ENCODE measurements at places on chromosomes 12 and 14.

- no peak for DNase-seq
Measured at GRCh38 chr12:105329926-105330282, 587 bp upstream of the C12orf75 start.

- DNase-seq, result no peak
Measured at GRCh38 chr14:55111122-55111708, 17.8 kb upstream of the LGALS3 start.

DNA sequence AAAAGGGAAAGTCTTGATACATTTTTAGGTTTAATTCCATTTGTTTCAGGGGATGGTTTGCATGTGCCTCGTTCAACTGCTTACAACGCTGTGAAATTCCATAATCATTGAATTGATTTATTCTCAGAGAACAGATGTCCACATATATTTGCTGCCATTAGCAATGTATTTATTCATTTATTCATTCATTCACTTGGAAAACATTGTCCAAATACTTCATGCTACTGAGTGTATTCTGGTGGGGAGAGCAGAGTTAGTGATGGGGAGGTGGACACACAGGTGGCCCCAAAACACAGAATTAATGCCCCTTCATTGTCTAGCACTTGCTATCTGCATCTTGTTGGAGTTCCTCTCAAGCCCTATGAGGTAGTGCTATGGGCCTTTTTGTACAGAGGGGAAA, 141.2 kb upstream of the PARP11 start:
- no peak for DNase-seq

DNA sequence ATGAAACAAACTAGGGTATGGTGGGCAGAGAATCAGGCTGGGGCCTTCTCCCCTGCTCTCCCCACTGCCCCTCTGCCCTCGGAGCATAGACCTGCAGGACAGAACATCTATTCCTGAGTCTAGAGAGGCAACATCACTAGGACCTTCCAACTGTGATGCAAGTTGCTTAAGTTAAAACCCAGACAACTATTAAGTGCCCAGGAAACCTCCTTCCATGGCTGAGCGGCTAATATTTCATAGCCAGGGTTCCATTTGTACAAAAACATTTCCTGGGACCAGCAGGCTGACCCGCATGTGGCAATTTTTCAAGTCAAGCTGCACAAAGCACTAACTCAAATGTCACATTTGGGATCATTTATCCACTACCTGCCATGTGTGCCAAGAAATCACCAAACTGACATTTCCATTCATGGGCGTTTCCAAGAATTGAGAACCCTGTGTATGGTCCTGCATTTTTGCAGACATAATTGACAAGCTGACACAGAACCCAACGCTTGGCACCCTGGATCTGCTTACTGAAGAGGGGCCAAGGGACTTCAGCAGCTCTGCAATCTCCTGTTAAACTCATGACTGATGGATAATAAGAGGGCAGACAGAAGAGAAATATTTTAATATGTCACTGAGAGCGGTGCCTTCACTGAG, 32.7 kb downstream of the NT5DC3 start:
- DNase-seq, result no peak

DNA sequence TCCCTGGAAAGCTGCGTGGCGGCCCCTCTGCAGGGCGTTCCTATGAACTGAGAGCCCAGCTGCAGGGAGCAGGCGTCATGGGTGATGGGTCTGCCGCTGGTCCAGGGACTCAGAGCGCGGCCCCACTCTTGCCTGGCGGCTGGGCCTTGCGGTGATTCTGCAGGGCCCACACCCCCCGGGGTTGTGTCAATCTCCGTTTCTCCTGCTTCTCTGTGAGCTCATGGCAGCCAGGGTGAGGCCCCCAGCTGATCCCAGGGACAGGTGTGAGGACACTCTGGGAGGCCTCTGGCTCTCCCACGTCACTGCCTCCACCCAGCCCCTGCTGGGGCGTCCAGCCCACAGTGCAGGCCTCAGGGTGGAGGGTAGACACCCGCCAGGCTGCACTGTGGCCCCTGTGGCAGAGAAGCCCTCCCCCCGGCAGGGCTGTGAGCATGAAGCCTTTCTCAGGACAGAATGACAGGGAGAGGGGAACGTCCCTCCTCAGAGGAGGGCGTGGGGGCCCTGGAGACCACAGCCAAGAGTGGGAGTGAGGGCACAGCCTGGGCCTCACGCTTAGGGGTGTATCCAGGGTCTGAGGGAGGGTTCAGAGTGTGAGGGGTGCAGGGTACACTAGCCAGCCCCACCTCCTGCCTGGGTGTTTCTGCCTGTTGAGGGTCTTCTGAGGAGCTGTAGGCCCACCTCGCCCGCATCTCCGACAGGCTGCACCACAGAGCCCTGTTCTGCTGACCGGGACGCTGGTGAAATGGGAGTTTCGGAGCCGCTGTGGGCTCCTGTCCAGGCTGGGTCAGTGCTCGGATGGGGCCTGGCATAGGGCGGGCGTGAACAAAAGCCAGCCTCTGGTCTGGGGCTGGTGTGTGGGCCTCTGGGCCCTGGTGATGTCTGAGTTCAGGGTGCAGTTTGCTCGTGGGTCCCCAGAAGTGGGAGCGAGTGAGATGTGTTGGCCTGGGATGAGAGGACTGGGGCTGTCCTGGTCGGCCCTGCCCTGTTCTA, 26.7 kb upstream of the CRIP2 start:
- DNase-seq, result no peak

- no peak for DNase-seq
Measured at GRCh38 chr14:55265197-55265596, 6.0 kb upstream of the FBXO34 start.

- DNase-seq, result no peak
Measured at GRCh38 chr14:22997676-22998323, 12.1 kb downstream of the C14orf93 start.

DNA sequence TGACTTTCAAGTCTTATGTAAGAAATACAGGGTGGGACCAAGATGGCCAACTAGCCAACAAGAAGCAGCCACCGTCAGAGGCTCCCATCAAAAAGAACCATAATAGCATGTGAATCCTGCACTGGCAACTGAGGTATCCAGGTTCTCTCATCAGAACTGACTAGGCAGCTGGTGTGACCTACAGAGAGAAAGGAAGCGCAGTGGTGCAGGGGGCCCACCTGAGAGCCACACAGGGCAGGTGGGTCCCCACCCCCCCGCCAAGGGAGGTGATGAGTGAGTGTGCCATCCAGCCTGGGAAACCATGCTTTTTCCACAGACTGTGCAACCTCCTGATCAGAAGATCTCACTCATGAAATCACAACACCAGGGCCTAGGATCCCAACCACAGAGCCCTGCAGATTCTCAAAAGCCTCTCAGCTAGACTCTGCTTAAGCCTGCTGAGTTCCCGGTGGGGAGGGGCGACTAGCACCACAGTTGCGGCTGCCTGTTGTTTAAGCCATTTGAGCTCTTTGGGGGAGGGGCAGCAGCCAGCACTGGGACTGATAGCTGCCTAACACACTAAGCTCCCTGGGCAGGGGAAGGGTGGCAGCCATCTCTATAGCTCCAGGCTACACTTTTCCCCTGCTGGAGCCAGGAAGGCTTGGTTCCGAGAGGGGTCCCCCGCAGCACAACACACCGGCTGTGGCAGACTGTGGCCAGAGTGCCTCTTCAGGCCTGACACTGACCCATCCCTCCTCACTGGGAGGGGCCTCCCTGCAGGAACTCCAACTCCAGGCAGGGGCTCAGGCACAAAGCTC, 75.3 kb downstream of the GARIN6 start:
- DNase-seq, result no peak

All from CMK (cell line).